GM23338 (cell line): ENCODE measurements at places on chromosomes 1 and 21. TPM values are rescaled to one million over a fixed set of nuclear protein-coding genes. Genes with fewer than 3 reads are reported as not detected.

Gene CLEC20A
- not detected in 2 replicates for total RNA-seq

Gene SLC1A7
- total RNA-seq, result not detected in 2 replicates

Gene CRYBG2
- total RNA-seq, result 10.0 and 18.4 TPM in 2 replicates

DNA sequence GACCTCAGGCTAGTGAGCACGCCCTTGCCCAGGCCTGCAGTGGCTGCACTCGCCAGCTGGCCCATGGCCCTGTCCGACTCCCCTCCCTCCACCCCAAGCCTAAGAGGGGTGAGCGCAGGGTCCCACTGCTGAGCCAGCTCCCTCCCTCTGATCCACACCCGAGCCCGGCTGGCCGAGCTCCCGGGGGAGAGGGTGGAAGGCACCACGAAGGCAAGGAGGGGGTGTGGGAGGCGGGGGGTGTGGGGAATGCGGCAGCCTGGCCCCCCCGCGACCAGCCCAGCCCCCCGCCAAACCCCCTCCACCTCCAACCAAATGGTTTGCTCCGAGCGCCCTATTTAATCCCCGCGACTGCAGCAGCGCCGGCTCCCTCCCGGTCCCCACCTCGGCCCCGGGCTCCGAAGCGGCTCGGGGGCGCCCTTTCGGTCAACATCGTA lies at the start of gene CADM3:
CADM3 (plus strand) TSS at position 362 of the 434 bp plus-strand sequence. CDS start 151 bp downstream, outside the sequence.
- H3K27me3 ChIP-seq, result peaks cover 12% of the 10 kb centered on the region; the same call in 1 of the 2 replicates
- H3K36me3 ChIP-seq, result no peaks in the 10 kb centered on the region
- no peak within 1 kb of the TSS for H3K27ac ChIP-seq
- peak; percentile 84 for DNase-seq

- H3K27ac ChIP-seq, result no peak overlapping the region
- H3K27me3 ChIP-seq, result no peaks in the 10 kb centered on the region
- peaks cover 20% of the 10 kb centered on the region for H3K4me1 ChIP-seq
These were observed 23.7 kb downstream of the CLIC6 start for GRCh38 chr21:34692458-34693020.

DNA sequence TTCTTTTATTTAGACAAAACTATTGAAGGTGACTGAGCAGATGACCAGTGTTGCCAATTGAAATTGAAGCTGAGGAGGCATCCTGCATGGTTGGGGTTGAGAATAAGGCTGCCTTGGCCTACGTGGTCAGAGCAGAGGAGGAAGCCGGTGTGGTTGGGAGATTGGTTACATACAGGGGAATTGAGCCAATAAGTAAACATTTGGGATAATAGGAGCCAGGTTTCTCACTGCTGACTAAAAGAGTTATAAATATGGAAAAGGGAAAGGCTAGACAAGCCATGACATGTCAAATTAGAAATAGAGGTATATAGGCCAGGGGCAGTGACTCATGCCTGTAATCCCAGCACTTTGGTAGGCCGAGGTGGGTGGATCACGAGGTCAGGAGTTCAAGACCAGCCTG lies 15.8 kb downstream of the SNX7 start:
- no peaks in the 10 kb centered on the region for H3K27me3 ChIP-seq
- DNase-seq, result no peak
- H3K27ac ChIP-seq, result no peak overlapping the region
- H3K36me3 ChIP-seq, result no peaks in the 10 kb centered on the region

- H3K4me1 ChIP-seq, result no peaks in the 10 kb centered on the region
- DNase-seq, result no peak
- H3K27me3 ChIP-seq, result no peaks in the 10 kb centered on the region
These were observed 49.7 kb downstream of the UCHL5 start for GRCh38 chr1:193009501-193009900.

DNA sequence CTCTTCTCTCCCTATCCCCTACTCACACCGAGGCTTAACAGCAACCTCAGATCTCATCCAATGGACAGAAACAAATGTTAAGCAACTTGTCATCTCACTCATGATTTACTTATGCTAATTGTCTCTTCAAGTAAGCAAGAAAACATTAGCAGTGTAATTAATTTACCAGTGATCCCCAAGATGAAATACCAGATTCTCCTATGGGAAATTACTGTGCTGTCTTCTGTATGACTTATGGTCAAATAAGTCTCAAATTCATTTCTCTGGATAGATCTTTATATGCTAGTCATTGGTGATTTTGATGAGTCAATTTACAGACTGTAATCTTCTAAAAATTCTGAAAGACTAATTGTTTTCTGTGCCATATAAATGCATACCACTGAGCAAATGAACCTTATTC lies 32.9 kb upstream of the L1TD1 start:
- H3K36me3 ChIP-seq, result no peaks in the 10 kb centered on the region
- DNase-seq, result no peak
- no peaks in the 10 kb centered on the region for H3K4me1 ChIP-seq
- no peaks in the 10 kb centered on the region for H3K27me3 ChIP-seq
- no peak overlapping the region for H3K27ac ChIP-seq
- H3K4me3 ChIP-seq, result no peak overlapping the region

Gene ZFP69
- total RNA-seq, result 4.6 and 8.2 TPM in 2 replicates

Gene MMEL1
- 0.43 and 0.90 TPM in 2 replicates for total RNA-seq

Gene HES3
- total RNA-seq, result 49.7 and 50.4 TPM in 2 replicates

Gene GBP5
- not detected in 2 replicates for total RNA-seq

DNA sequence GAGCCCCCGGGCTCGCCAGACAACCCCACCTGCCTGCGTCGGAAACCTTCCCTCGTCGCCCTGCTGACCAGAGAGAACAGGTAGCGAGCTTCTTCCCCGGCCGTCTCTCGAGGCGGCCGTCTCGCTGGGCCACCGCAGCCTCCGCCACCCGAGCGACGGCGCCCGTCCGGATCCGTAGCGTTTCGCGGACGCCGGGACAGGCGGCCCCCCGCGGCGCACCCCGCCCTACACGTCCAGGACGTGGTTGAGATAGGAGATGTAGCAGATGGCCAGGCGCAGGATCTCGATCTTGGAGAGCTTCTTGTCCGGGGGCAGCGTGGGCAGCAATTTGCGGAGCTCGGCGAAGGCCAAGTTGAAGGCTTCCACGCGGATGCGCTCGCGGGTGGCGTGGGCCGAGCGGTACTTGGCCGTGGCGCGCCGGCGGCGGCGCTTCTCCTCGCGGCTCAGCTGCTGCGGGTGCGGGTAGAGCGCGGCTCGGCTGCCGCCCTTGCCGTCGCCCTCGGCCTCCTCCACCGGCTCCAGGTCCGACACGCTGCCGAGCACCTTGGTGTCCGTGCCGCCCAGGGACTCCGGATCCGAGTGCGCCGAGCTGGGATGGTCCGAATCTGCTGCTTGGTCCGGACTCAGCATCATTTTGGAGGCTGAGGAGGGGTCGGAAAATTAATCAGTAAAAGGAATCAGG lies 3.0 kb downstream of the NHLH2 start:
- H3K4me3 ChIP-seq, result peak overlapping the region; percentile 79
- H3K4me1 ChIP-seq, result peaks cover 24% of the 10 kb centered on the region
- peaks cover 72% of the 10 kb centered on the region for H3K27me3 ChIP-seq

Gene CD5L
- total RNA-seq, result not detected in 2 replicates

- H3K27me3 ChIP-seq, result no peaks in the 10 kb centered on the region
- no peak overlapping the region for H3K4me3 ChIP-seq
- no peak overlapping the region for H3K27ac ChIP-seq
- no peaks in the 10 kb centered on the region for H3K4me1 ChIP-seq
- no peaks in the 10 kb centered on the region for H3K36me3 ChIP-seq
These were observed 8.3 kb downstream of the TSACC start for GRCh38 chr1:156346636-156347035.

DNA sequence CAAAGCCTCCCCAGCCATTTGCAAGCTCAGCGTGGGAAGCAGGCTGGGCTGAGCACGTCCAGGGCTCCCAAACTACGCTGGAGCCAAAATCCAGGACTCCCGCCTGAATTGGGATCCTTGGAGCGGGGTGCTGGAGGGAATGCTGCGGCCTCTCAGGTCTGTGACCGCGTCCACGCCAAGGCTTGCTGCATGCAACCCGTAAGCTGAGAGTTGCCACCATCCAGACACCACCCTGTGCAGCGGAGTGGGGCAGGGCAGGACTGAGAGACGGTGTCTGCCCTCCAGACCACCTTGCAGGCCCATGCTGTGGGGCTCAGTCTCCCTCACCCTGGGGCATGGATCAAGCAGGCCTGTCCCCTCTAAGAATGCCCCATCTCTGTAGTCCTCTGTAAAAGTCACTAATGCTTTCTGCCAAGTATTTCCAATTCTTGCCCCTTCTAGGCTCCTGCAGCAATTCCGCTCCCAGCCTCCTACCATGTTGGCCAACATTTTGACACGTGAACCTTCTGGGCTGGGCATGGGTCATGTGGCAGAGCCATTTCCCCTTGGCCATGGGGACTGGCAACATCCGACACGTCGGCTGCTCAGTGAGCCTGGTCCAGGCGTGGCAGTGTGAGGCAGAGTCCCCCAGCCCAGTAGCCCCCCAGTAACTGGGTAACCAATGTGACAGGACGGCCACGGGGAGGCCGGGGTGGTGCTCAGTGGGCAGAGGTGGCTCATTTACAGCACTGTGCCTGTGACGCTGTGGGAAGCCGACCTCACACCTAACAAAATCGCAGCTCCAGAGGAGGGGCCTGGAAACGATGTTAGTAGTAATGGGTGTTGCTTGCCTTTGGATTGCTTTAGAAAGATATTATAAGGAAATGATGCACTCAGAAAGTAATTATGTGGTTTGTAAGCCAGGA lies 57.9 kb upstream of the PDE9A start:
- H3K27ac ChIP-seq, result no peak overlapping the region
- no peaks in the 10 kb centered on the region for H3K36me3 ChIP-seq
- no peaks in the 10 kb centered on the region for H3K27me3 ChIP-seq
- peaks cover 5% of the 10 kb centered on the region; the same call in 1 of the 2 replicates for H3K4me1 ChIP-seq
- DNase-seq, result no peak
- no peak overlapping the region for H3K4me3 ChIP-seq

Gene RSPO1
- total RNA-seq, result 0.19 TPM in 1 of 2 replicates, not detected in the other

Gene TSSK3
- total RNA-seq, result not detected in 2 replicates

GRCh38 chr1:187842406-187843165 lies 1013.8 kb downstream of the PLA2G4A start:
- H3K4me1 ChIP-seq, result no peaks in the 10 kb centered on the region
- DNase-seq, result peak; percentile 4
- no peaks in the 10 kb centered on the region for H3K27me3 ChIP-seq
- no peak overlapping the region for H3K27ac ChIP-seq
- H3K36me3 ChIP-seq, result no peaks in the 10 kb centered on the region

DNA sequence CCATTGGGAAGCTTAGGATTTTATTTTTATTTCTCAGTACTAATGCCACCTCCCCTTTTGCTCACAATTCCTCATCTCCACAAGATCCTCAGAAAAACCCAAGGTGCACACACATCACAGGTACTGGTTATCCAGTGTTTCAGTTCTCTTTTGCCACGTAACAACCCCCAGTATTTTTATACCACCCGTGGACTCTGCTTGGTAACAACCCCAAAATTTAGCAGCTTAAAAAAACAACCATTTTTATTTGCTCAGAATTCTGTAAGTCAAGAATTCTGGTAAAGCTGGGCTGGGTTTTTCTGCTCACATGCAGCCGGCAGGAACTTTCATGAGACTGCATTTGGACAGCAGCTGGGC lies 180.0 kb downstream of the KAZN start:
- no peak overlapping the region for H3K27ac ChIP-seq
- H3K36me3 ChIP-seq, result no peaks in the 10 kb centered on the region
- H3K27me3 ChIP-seq, result no peaks in the 10 kb centered on the region

- peaks cover 15% of the 10 kb centered on the region for H3K4me1 ChIP-seq
- DNase-seq, result no peak
- H3K4me3 ChIP-seq, result no peak overlapping the region
- no peak overlapping the region for H3K27ac ChIP-seq
- H3K36me3 ChIP-seq, result no peaks in the 10 kb centered on the region
These were observed 22.0 kb upstream of the CAMK1G start for GRCh38 chr1:209561532-209561931.
